ENCODE measurements at places on chromosomes 7 and 10. TPM values are rescaled to one million over a fixed set of nuclear protein-coding genes. Genes with fewer than 3 reads are reported as not detected.

TMEM236 gene
- 0.05 TPM for total RNA-seq

UNCX gene
- not detected for total RNA-seq

CYP26C1 gene
- total RNA-seq = not detected

DIP2C gene
- 1.6 TPM for total RNA-seq

TEX47 gene
- not detected for total RNA-seq

NANOS1 gene
- total RNA-seq = 1.0 TPM

FAM25C gene
- total RNA-seq = not detected

MRC1 gene
- not detected for total RNA-seq

PILRA gene
- total RNA-seq = 9.9 TPM

HOGA1 gene
- not detected for total RNA-seq

NRCAM gene
- total RNA-seq = 0.21 TPM

FLNC gene
- total RNA-seq = 0.03 TPM

PNLIPRP2 gene
- total RNA-seq = not detected
